ENCODE measurements at places on chromosomes 7 and 10.

- DNase-seq = no peak
These were observed 56.6 kb upstream of the STEAP4 start for GRCh38 chr7:88363249-88363648.

- no peak for DNase-seq
These were observed 184.2 kb upstream of the PPP1R3A start for GRCh38 chr7:114102996-114103395.

GRCh38 chr10:1745780-1746456 lies 8.6 kb upstream of the ADARB2 start:
- DNase-seq = no peak

DNA sequence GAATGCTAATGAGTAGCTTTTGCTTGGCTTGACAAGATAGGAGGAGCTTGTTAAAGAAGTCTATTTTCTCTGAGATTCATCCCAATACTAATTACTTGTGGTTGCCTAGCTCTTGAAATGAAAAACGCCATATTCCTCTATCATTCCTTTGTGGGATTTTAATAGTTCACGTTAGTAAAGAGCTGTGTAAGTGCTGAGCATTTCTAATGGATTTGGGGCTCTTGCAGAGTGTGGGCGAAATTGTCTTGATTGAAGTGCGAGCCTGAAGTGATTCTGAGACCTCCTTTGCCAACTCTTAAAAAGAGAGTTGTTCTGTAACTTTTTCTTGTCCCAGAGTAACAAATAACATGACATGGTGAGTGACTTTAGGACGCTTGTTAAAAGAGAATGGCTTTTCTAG lies 45.2 kb downstream of the EXOC4 start:
- DNase-seq = no peak

DNA sequence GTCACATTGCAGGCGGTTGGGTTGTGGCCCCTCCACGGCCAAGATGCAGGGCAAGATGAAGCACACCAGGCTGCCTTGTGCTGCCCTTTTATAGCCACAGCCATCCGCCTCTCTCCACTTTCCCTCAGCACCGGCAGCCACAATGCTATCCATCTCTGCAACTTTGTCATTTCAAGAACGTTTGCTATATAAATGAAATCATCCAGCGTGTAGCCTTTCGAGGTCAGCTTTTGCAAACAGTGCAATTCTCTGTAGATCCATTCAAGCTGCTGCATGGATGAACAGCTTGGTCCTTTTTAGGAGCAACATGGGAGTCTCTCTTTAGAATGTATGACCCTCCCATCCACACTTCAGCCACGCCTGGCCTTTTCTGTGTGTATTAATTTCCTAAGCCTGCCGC lies 6.4 kb upstream of the IL15RA start:
- DNase-seq = no peak

DNA sequence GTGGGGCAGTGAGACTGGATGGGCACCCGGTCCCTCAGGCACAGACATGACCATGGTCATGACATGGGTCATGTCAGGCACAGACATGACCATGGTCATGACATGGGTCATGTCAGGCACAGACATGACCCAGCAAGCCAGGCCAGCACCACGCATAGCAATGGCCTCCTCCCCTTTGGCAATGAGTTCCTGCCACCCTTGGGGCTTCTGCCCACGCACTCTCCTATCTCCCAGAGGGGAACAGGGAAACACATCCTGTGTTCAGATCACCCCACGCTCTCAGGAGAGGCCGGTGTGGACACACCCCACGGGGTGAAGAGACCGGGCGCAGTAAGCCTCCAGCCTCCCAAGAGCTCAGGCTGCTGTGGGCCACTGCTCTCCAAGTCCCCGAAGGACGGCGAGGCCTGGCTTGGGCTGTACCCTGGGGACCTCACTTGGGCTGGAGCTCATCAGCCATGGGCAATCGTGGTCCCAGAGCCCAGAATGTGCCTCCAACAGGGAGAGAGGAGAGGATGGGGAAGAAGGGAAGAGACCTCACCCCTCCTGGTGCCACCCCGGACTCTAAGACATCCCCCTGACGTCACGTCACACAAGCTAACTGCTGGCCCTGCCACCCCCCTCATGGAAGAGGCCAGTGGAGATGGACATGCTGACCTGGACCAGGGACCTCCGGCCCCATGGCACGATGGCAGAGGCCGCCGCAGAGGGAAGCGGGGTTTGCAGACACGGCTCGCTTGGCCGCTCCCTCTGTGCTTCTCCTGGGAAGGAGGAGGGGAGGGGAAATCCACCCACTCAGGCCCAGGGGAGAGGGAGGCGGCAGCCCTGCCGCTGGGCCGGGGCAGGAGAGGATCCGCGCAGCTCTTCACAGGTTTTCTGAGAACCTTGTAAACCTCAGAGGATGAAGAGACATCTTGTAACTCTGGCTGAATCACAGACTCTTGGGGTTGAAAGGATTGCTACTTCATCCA lies 269.6 kb downstream of the ELFN1 start:
- no peak for DNase-seq

GRCh38 chr10:82267960-82268359 lies 393.0 kb downstream of the NRG3 start:
- DNase-seq = no peak

- no peak for DNase-seq
These were observed 196.1 kb upstream of the KLF14 start for GRCh38 chr7:130929896-130930659.

- DNase-seq = no peak
These were observed 33.3 kb downstream of the EGFR start for GRCh38 chr7:55052081-55052480.

- no peak for DNase-seq
These were observed 833.8 kb downstream of the GRID1 start for GRCh38 chr10:85532773-85533172.

GRCh38 chr7:104936546-104936945 lies 77.5 kb upstream of the KMT2E start:
- DNase-seq = no peak

DNA sequence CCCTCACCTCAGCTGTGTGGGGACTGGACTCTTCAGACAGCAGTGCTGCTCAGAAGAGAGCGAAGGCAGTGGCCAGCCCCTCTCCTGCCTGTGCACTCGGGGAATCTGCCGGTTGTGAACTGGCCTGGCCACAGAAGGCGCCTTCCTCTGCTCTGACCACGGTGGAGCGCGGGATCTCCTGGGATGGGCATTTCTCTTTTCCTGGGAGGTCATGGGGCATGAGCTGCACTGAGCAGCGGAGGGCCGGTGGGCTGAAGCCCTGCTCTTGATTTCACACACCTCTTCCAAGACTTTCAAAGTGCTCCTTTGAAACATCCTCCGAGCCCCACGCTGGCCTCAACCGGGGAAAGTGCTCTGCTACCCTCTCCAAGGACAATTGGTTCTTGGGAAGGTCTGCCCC lies 125.6 kb upstream of the FAM20C start:
- no peak for DNase-seq

DNA sequence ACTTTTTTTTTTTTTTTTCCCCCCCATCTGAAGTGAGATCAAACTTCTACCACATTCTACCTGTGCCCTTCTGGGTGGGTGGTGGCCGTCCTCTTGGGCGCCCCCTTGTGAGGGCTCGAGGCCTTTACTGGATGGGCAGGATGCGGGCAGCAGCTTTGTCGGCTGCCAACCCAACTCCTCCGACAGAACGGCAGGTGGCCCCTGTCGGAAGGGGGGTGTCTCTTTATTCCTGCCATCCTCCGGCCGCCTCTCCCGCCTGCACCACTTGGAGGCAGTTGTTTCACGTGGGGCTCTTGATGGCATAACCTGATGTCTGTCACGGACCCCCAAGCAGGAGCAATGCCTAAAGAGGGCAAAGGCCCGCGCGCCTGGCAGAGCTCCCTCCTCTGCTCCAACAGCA lies 31.0 kb downstream of the AMZ1 start:
- DNase-seq = no peak

DNA sequence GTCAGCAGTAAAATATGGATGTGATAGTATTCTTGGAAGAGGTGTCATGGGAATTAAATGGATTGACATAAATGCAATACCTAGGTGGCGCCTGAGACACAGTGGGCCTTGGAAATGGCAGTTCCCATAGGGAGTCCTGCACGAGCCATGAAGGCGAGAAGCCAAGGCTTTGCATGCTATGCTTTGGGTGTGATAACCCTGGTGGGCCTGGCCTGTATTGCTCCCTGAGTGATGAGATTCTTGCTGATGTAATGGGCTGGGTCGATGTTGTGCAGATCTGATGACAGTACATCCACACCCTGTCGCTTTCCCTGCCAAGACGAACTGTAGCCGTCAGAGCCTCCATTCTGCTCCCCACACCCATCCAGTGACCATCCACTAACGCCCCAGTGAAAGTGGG lies 46.4 kb downstream of the CREB5 start:
- no peak for DNase-seq

DNA sequence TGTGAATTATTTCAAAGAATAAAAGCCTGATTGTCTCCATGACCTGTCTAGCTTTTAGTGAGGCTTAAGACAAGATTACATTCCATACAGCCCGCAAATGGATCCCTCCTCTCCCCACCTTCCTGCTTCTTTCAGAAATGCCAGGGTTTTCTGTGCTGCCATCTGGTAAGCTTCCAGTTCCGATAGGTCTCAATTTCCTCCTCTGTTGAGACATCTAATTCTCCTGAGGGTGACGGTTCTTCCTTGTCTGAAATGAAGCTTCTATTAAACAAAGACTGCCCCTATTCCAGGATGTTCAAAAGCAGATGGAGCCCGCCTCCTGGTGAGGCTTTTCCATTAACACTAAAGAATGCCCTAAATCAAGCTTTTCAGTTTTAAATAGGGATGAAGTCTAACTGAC lies 295.6 kb downstream of the PTPRN2 start:
- no peak for DNase-seq

DNA sequence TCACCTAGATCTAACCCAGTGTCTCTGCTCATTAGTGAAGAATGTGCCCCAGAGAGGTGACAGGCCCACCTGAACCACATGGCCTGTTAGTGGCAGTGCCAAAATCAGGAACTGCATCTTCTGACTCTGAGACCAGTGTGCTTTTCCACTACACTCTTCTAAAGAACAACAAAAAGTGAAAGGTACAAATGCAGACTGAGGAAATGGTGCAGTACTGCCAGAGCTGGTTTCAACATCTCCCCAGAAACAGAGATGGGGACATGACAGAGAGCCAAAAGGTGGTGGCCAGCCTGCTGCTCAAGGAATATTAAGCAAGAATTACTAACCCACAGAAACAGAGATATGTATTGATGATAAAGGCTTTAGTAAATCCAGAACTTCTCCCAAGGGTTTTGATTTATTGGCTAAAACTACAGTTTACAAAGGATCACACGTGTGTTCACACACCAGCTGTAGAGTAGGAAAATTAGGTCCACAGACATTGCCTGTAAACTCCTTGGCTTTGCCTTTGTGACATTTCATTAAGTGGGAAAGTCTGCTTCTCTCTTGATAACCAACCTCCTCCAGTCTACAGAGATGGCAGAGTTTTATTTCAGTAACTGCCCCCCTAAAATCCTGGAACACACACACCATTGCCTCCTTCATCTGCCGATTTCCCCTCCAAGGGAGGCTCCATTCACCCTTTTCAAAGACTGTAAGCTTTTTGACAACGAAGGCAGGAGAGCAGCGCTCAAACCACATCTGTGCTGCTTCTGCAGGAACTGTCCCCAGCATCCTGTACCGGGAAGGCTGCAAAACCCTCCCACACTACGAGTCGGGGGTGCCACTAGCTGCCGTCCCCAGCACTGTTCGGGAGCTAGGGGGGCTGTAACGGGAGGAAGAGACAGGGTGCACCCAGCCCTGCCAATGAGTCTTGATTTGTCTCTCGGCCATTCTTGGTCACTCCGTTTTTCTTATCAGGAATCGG lies 29.8 kb downstream of the GSDME start:
- DNase-seq = no peak

- DNase-seq = no peak
These were observed 56.2 kb upstream of the JCAD start for GRCh38 chr10:30115626-30115940.

GRCh38 chr7:33650828-33651227 lies 254.5 kb upstream of the BMPER start:
- DNase-seq = no peak

DNA sequence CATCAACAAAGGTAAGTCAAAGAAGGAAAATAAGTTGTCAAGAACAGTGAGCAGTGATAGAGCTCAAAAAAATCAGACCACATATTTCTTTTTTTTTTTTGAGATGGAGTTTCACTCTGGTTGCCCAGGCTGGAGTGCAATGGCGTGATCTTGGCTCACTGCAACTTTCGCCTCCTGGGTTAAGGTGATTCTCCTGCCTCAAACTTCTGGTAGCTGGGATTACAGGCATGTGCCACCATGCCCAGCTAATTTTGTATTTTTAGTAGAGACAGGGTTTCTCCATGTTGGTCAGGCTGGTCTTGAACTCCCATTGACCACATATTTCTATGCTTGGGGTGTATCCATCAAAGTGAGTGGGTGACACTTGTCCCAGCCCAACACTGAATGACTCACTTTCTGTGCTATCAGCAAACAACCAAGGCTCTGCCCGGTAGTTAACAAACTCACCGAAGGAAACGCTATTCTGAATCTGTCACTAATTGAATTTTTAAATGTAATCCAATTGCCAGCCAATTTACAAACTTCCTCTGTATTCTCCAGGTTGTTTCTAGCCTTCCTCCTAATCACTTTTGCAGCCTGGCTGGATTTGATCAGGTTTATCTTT lies 19.6 kb upstream of the SMNDC1 start:
- DNase-seq = no peak

DNA sequence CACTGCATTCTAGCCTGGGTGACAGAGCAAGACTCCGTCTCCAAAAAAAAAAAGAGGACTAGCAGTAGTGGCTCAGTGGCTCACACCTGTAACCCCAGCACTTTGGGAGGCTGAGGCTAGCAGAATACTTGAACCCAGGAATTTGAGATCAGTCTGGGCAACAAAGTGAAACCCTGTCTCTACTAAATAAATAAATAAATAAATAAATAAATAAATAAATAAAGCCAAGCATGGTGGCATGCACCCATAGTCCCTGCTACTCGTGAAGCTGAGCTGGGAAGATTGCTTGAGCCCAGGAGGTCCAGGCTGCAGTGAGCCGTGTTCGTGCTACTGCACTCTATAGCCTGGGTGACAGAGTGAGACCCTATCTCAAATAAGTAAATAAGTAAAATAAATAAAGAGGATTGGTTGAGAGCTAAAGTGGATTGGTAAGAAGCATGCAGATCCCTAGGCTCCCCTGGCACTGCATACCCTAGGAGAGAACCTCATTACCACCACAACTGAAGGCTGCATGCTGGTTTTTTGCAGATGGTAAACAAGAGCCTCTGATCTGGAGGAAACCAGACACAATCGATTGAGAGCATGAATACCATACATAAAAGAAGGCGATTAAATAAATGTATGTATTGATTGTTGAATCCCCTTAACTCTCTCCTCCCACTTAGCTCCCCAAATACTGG lies 163.2 kb downstream of the REEP3 start:
- no peak for DNase-seq

- no peak for DNase-seq
These were observed 57.2 kb upstream of the LYZL2 start for GRCh38 chr10:30686708-30687107.

DNA sequence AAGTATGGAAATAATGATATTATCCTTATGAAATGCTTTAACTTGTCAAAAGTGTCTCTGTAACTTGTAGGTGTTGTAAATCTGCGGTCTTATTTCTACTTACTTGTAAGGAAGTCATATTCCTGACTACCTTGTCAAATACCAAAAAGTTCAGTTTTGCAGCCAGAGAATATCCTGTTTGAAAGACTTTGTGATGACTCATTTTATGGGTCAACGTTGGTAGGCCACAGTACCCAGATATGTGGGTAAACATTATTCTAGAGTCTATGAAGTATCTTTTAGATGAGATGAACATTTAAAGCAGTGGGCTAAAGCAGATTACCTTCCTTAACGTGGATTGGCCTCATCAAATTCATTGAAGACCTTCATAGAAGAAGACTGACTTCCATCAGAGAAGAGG lies 195.3 kb downstream of the PPP1R9A start:
- no peak for DNase-seq

GRCh38 chr10:90141791-90142190 lies 440.4 kb downstream of the KIF20B start:
- DNase-seq = no peak

All from stimulated activated CD8-positive, alpha-beta memory T cell treated with anti-CD3 and anti-CD28 coated beads, Interleukin-15, amount 100 ng/mL, for 4 hours (primary cell).